ENCODE measurements at places on chromosomes 7 and 10.
A peak's percentile ranks its signal among the peaks of the same experiment; 100 is the strongest.

- H3K4me1 ChIP-seq, result no peaks in the 10 kb centered on the region
- H3K27me3 ChIP-seq, result no peaks in the 10 kb centered on the region
- peak overlapping the region; percentile 52 for H3K27ac ChIP-seq
- DNase-seq, result no peak
Measured at GRCh38 chr10:86918022-86918471, 39.4 kb downstream of the MMRN2 start.

GRCh38 chr7:18472161-18472483 is 23.4 kb upstream of the HDAC9 start:
- H3K27me3 ChIP-seq, result no peaks in the 10 kb centered on the region
- no peak overlapping the region for H3K4me3 ChIP-seq

DNA sequence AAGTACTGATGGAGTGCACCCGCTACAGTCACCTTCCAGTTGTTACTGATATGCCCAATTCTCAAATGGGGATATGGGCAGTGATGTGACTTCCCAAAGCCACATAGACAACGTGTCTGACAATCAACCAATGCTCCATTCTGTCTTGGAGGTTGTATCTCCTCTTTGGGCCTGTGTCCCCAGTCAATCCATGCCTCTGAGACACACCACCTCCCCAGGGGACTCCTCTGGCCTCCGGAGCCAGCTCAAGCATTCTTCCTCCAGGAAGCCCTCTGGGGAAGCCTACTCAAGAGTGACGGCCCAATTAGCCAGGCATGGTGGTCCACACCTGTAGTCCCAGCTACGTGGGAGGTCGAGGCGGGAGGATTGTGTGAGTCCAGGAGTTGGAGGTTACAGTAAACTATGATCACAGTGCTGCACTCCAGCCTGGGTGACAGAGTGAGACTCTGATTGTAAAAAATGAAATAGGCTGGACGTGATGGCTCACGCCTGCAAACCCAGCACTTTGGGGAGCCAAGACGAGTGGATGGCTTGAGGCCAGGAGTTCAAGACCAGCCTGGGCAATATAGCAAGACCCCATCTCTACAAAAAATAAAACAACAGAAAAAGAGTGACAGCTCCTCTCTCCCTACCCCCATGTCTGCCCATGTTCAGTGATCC is 99.5 kb upstream of the TNRC18 start:
- no peak overlapping the region for H3K4me3 ChIP-seq
- H3K36me3 ChIP-seq, result peaks cover 46% of the 10 kb centered on the region
- peak; percentile 62 for DNase-seq
- H3K27me3 ChIP-seq, result no peaks in the 10 kb centered on the region

- DNase-seq, result no peak
- no peaks in the 10 kb centered on the region for H3K4me1 ChIP-seq
- no peak overlapping the region for H3K4me3 ChIP-seq
- H3K27ac ChIP-seq, result no peak overlapping the region
Measured at GRCh38 chr10:51544933-51545332, 154.5 kb downstream of the CSTF2T start.
